ENCODE measurements at places on chromosomes 5 and 9.

DNA sequence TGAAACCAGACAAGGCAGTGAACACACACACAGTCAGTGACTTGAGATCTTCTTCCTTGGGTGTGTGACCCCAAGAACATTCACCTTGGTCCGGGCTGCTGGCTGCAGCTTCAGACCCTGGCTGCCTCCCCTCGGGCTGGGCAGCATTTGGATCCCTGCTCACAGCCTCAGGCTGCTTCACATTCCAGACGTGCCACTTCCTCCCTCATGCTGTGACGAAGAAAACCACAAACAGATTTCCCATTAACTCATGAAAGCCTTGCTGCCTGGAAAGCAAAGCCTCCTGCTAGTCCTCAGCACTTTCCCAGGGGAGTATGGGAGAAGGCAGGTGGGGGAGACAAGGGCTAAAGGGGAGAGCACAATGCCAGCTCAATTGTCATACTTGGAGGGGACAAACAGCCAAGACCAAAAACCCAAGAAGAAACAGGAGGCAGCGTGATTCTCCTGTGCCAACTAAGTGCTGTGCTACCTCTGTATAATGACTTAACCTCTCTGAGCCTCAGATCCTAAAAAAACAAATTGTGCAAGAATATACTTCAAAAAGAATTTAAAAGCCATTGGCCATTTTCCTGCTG is 594.6 kb upstream of the BRINP1 start:
- DNase-seq, result peak; percentile 97

DNA sequence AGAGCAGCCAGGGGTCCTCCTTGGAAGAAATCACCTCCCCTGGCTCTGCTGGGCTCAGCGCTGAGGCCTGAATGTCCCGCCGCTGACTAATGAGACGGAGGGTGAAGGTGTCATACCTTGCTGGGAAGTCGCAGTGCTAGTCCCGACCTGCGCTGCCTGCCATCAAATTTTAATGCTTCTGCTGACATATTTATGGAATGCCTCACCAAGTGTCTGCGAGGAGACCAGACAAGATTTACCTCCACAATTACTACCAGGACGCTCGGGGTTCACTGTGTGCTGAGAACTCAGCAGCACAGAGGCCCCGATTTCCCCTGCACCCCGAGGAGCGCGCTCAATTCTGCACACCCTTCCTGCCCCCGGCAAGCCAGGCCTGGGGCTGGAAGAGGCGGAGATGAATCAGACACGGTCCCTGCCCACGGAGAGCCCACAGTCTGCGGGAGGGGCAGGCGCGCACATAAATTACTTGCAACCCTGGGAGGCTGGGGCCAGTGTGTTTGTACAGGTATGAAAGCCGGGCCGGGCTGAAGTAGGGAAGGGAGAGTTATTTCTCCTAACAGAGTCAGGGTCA is 175.2 kb downstream of the PAX5 start:
- peak; percentile 37 for DNase-seq

DNA sequence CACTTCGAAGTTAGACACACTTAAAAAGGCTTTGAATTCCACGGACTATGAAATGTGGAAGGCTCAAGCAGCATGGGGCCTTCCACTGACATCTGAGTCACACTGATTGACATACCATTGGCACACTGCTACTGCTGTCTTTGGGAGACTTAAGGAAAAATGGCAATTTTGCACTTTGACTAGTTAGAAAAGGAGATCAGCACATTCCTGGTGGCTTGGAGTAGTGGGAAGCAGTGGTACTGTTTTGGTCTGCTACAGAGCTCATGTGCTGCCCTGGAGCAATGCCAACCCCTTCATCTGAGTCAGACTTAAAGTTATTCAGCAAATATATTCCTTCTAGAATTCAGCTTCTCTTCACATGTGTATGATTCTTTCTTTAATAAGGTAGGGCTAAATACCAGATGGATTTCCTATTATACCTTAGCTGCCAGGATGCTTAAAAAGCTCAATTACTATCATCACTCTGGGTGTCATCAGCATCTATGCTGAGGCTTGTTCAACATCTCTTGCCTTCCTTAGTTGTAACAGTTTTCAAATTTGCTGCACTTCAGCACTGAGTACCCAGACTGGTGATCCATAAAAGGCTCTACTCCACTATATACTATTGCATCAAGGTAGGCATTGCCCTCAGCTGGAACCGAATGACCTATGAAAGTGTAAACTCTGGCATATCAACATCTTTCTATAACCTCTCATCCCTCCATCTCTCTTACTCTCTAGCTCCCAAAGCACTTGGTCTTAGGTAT is 42.3 kb upstream of the MOCS2 start:
- DNase-seq, result no peak

DNA sequence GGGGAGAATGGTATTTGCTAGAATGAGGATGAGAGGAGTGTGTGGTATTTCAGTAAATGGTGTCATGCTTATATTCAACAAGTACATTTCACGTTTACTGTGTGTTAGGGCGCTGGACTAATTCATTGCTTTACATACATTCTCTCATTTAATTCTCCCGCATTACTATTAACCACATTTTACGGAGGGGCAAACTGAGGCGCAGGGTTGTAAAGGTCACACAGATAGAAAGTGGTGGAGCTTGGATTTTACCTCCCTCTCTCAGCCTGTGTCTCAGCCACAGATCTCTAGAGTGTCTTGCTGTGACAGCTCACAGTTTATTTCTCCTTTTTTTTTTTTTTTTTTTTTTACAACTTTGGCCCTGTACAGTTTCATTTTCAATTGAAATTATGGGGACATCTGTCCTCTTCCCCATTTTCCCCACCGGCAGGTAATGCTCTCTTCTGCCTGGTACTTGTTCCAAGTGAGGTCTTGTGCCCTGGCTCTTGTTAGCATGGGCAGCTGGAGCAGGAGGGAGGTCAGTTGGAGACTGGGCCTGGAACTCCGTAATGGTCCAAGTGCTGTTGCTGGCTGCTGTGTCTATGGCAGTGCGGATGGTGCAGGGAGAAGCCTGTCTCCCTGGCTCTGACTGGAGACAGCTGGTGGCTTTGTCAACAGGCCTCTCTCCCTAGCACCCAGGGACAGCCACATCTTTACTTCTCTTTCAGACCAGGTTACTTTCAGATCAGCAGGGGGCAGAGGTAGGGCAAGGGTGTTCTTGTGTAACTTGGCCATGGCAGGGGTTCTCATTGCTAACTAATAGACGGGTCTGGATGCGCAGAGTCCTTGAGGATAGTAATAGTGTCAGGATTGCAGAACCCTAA is 20.5 kb upstream of the NDST1 start:
- DNase-seq, result peak; percentile 56

DNA sequence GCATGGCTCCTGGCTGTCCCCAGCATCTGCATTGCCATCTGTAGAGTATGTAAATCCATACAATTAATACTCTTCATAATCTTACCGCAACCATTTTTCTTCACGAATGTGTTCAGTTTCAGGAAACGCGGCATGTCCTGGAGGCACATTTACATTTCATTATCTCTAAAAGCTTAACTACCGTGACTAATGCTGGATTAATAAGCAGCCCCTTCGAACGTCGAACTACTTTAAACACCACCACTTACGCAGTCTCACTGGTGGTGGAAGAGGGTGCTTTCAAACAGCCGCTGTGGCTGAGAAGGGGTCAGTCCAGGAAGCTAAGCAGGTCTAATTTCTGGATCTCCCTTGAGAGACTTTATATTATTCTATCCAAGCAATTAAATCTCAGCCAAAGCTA is 85.6 kb downstream of the C5orf15 start:
- no peak for DNase-seq

- no peak for DNase-seq
Measured at GRCh38 chr9:114100536-114100935, 1.4 kb upstream of the KIF12 start.

DNA sequence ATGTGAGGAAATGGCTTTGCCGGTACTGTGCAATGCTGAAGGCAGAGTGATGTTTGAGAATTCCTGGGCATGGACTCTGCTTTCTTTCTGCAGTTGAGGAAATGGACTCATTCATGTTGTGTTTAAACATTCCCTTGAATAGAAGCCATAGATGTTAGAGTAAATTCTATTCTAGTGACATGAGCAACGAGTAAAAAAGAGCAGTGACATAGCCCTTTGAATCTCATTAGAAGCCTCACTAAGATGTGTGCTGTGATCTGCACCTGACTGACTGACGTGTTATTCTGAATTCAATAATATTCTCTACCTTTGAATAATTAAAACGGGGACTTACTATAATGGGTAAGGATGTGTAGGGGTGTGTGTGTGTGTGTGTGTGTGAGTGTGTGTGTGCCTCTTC is 113.7 kb upstream of the KLF4 start:
- DNase-seq, result no peak

GRCh38 chr9:133167096-133167730 is 3.5 kb upstream of the GBGT1 start:
- no peak for DNase-seq

DNA sequence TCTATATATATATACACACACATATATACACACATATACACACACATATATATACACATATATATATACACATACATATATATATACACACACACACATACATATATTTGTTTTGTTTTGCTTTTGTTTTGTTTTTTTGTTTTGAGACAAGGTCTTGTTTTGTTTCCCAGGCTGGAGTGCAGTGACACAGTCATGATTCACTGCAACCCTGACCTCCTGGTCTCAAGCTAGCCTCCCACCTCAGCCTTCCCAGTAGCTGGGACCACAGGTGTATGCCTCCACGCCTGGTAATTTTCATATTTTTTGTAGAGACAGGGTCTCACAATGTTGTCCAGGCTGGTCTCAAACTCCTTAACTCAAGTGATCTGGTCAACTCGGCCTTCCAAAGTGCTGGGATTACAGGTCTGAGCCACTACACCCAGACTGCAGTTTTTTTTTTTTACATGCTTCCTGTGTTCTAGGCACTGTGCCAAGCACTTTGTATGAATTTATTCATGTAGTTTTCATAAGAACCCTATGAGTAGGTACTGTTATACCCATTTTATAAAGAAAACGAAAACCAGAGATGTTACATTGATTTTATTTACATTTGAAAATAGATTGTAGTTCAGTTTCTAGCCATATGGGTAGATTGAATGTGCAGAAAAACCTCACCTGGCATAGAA is 120.7 kb downstream of the PBX3 start:
- DNase-seq, result no peak

DNA sequence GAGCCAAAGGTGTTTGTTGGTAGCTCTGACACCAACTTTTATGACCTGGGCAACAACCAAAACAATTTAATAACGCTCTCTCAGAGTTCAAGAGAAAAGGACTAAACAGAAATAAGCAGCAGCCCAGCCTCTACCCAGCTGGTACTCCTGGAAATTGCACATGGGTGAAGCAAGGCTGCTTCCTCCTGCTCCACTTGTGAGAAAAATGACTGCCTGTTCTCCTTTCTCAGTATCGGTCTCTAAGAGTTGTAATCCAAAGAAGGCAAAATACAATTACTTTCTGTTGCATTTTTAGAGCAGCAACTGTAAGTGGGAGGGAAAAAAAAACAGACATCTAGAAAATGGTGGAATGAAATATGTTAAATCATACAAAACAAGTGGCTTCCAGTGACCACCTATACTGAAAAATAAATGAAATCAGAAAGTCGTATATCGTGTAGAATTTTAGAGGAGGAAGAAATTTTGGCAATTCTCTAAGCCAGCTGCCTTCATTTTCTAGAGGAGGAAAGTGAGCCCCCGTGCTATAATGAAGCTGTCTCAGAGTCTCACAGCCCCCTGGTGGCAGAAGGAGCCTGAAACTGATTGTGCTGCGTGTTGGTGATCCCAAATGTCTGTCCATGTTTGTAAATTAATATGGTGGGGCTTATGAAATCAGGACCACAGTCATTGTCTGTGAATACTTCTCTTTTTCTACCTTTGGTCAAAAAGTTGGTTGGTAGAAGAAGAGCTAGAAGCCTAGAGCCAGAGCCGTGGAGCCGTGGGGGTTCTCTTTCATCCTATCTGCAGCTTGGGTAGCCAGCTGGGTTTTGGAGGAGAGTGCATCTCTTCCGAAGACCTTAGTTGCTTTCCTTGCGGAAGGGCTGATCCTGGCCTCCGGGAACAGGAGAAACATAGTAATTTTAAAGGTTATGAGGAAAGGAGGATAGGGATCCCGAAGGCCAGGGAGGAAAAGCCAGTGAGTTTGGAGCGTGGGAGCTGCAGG is 139.9 kb downstream of the PIP5K1B start:
- DNase-seq, result peak; percentile 40

GRCh38 chr5:138468133-138468965 is 3.1 kb downstream of the EGR1 start:
- DNase-seq, result peak; percentile 43

GRCh38 chr9:135248111-135248510 is 160.6 kb downstream of the OLFM1 start:
- DNase-seq, result peak; percentile 47

DNA sequence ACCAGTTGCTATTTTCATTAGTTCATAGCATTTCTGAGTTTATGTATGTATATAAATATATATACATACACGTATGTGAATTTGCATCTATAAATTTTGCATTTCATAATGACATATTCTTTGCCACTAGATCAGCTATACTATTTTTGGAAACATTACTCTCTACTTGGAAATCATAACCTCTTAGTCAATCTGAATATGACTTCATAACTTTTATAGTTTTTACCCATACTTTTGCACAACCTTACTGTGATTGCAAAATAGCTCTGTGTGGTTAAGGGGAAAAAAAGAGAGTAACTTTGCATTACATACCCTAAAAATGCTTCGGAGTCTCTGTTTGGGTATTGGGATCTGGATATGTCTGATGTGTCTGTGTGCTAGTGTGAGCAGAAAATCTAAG is 44.9 kb upstream of the ADAMTSL1 start:
- no peak for DNase-seq

DNA sequence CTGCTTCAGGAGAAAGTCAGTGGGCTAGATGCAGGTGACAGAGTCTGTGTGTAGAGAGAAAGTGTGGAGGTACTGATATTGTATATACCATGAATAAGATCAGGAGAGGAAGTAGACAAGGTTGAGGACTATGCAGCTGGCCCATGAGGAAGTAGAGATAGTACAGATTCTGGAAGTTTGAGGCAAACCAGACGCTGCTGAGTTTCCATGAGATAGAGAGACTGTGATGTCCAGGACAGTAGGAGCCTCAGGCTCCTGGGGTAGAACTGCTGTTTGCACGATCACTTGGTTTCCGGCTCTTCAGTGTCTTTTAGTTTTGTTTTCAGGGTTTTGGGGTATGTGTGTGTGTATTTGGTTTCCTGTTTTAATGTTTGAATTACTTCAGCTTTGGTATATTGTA is 13.6 kb downstream of the OTULINL start:
- no peak for DNase-seq

DNA sequence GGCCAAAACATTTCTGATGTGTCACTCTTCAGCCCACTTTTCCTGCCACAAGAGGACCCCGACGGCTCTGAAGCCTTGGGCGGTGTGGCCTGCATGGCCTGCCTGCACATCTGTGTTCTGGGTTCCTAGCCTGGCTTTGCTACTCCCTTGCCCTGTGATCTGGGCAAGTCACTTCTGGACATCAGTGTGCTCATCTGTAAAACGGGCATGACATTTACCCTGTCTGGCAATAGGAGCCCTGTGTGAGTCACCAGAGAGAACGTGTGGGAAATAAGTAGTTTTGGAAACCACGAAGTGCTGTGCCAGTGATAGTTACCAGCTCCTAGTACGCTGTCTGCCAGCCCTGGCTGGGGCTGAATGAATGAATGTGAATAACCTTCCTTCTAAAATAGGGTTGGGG is 90.8 kb downstream of the MACROH2A1 start:
- DNase-seq, result no peak
